CD4-positive, alpha-beta T cell treated with Interleukin-12 subunit alpha and Interleukin-12 subunit beta, for 1 hour (primary cell): ENCODE measurements at places on chromosomes 16 and 17.

GRCh38 chr17:51818777-51819176 lies 339.7 kb downstream of the CA10 start:
- DNase-seq, result no peak

DNA sequence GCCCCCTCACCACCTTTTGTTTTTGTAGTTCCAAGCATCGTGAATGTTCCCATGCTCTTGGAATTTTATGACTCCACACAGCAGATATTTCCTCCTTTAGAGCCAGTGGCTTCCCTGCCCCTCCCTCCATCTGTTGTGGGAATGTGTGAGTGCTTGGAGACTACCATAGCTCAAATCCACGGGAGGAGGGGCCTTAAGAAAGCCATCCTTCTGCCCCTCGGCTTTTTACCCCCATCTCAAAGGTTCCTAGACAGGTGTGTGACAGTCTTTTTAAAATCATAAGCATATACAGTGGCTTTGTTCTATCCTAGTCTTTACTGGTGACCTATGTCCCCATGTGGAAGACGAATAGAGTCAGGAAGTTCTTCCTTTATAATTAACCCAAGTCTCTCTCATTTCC lies 47.2 kb downstream of the YPEL2 start:
- no peak for DNase-seq

- DNase-seq, result no peak
Measured at GRCh38 chr17:47644324-47644723, 5.4 kb upstream of the KPNB1 start.

DNA sequence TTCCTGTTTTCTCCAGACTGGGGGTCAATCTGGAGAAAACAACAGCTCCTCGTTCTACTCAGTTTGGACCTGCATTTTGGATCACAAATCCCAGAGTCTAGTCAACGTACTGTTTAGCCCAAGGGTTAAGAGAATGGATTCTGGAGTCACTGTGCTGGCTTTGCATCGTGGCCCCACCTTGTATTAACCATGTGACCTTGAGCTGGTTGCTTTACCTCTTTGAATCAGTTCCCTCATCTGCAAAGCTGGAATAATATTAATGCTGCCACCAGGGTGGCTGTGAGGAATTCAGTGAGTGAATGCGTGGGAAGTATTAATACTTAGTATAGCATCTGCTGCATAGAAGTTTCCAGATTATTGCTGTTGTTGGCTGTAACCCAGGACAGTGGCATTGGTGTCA lies 11.3 kb upstream of the DHRS7C start:
- DNase-seq, result no peak

DNA sequence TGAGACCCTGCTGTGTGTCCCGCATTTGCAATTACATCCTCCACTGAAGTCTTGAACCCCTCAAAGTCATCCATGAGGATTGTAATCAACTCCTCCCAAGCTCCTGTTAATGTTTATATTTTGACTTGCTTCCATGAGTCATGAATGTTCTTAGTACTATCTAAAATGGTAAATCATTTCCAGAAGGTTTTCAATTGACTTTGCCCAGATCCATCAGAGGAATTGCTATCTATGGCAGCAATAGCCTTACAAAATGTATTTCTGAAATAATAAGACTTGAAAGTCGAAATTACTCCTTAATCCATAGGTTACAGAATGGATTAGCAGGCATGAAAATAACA lies 2.5 kb upstream of the C16orf87 start:
- DNase-seq, result no peak

- no peak for DNase-seq
Measured at GRCh38 chr17:8909586-8910270, 42.3 kb upstream of the PIK3R6 start.

DNA sequence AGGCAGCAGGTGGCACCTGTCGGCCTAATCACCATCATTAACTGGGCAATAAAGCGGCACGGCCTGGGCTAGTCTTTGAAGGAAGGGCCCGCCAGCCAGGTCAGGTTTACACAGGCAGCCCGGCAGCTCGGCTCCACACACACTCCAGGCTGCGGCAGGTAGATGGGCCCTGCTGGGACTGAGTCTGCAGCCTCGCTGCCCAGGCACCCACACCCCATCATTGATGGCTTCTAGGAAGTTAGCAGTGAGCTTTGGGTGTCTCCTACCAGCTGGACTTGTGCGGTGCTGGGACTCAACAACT lies 6.8 kb upstream of the FOXN1 start:
- no peak for DNase-seq

DNA sequence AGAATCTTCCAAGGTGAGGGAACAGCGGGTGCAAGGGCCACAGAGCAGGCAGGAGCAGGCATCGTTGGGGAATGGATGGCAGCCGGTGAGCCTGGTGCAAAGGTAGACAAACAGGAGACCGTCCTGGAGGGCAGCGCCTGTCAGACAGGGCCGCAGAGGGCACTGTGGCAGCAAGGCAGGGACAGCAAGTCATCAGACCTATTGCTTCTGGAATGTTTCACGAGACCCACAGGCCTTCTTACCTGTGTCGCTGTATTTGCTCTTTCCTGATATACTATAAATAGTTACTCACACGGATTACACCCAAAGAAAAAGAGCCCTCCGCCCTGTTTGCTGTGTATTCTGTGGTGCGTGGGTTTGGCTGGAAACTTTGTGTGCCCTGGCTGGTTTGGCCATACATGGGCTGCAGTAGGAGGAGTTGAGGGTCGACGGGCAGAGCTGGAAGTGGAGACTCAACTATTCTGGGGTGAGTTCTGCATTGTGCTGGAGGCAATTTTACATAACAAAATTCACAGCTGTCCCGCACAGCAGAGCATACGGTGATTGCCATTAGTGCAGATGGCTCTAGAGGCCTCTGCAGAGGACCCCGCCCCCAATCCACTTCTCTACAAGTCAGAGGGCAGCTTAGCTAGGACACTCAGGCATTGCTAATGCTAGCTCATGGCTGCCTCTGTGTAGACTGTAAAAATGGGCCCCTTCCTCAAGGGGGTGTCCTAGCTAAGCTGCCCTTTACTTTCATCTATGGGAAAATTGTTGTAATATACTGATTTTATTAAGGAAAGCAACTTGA lies 18.6 kb upstream of the POLR3E start:
- no peak for DNase-seq

- no peak for DNase-seq
Measured at GRCh38 chr17:81539961-81540675, 11.9 kb downstream of the FSCN2 start.

DNA sequence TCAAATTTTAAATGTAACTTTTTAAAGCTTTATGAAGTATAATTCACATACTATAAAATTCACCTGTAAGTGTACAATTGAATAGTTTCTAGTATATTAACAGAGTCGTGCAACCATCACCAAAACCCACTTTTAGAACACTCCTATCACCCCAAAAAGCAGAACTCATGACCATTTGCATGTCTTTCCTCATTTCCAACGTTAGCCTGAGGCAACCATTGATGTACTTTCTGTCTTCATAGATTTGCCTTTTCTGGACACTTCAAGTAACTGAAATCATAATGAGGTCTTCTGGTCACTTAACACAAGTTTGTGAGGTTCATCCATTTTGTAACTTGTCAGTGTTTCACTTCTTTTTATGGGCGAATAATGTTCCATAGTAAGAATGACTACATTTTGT lies 33.2 kb downstream of the METTL16 start:
- no peak for DNase-seq

DNA sequence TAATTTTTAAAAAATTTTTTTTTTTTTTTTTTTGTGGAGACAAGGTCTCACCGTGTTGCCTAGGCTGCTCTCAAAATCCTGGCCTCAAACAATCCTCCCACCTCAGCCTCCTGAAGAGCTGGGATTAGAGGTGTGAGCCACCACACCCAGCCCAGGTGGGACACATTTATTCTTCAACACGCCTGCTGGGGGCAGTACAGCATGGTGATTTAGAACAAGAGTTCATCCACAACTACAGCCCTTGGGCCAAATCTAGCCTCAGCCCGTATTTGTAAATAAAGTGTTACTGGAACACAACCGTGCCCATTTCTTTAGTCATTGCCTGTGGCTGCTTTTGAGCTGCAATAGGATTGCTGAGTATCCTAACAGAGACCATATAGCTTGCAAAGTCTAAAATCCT lies 92.8 kb downstream of the KATNIP start:
- DNase-seq, result no peak

- no peak for DNase-seq
Measured at GRCh38 chr16:24005577-24005976, 169.8 kb downstream of the PRKCB start.

- DNase-seq, result no peak
Measured at GRCh38 chr17:35041390-35041789, 22.1 kb downstream of the RFFL start.

DNA sequence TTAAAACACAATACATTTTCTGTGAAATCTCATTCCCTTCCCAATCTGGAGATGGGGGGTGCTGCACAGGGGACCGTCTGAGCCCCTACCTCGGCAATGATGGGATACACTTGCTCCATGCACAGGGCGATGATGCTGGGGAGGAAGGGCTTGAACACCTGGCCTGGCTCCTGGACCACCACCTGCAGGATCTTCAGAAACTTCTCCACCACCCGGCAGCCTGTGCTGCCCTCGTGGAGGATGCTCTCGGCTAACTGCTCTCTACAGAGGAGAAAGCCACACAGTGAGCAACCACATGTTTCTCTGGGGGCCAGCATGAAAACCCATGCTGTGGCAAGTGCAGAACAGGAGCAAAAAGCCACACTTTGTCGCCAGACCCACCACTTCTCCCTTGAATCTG lies 42.4 kb upstream of the GSG1L start:
- no peak for DNase-seq

GRCh38 chr17:42531455-42532354 lies 4.3 kb upstream of the NAGLU start:
- DNase-seq, result peak; percentile 64

DNA sequence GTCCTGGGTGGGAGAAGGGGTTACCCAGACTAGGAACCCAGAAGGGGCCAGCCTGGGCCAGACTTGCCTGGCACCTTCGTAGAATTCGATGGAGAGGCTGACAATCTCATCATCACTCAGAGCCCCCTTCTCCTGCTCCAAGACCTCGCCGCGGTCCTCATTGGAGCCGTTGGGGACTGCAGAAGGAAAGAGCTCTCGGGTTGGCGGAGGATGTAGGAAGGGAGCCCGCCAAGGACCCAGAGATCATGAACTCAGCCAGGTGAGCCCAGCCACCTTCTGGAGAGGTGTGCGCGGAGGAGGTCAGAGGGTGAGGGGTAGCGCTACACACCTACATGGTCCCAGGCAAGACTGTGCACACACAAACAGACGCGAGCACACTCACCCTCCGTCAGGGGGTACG lies 8.5 kb downstream of the CISD3 start:
- DNase-seq, result no peak

- DNase-seq, result no peak
Measured at GRCh38 chr17:50882851-50883250, 16.7 kb upstream of the TOB1 start.

DNA sequence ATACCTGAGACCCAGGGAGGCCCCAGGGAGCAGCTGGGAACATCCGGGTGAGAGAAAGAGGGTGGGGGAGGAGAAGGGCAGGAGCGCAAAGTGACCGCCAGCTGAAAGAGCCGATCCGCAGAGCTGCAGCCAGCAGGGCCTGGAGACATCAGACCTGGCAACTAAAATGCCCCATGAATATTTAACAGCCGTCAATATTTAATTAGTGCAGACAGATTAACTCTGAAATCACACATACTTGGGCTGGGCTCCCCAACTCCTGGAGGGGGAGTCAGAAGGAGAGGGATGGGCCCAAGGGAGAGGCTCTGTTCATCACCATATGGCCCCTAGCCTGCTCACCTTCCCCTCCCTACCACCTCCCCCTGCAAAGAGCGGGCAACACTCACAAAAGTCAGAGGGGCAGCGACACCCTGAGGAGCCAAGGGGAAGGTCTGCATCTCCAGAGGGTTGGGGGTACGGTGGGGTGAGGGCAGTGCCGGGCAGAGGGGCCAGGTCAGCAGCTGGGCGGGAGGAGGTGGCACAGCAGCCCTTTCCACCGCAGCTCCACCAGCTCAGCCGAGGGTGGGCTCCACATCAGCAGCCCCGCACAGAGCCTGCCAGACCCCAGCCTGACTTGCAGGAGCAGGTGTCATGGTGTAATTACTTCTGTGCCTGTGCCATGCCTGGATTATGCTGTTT lies 61.9 kb upstream of the CCL1 start:
- no peak for DNase-seq

GRCh38 chr16:3695610-3696369 lies 21.5 kb downstream of the TRAP1 start:
- DNase-seq, result no peak
